ENCODE measurements at places on chromosomes 11 and 22.

DNA sequence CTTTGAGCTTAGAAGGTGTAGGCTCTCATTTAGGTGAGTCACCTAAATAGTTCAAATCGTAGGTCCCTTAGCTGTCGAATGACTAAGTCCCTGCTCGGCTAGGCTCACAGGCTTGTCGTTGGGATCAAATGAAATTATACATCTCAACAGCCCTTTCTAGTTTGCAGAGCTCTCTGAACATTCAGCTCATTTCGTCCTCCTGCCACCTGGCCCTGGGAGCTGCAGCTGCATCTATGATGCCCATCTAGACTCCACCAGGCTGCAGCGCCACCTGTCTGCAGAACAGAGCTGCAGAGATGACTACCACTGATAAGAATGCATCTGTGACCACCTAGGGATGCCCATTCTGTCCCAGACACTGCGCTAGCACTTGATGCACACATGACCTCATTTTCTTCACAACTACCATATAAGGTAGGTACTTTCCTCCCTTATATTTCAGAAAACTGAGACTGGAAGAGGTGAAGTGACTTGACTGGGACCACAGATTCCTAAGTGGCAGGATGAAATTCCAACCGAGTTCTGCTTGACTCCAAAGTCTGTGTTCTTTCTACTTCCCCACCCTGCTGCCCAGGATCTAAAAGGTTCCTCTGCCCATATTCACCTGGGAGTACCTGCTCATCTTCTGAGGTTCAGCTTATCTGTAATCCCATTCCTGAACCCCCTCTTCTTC lies 141.1 kb upstream of the NARS2 start:
- DNase-seq: no peak

GRCh38 chr11:17219016-17219415 lies 11.2 kb upstream of the PIK3C2A start:
- no peak for DNase-seq

DNA sequence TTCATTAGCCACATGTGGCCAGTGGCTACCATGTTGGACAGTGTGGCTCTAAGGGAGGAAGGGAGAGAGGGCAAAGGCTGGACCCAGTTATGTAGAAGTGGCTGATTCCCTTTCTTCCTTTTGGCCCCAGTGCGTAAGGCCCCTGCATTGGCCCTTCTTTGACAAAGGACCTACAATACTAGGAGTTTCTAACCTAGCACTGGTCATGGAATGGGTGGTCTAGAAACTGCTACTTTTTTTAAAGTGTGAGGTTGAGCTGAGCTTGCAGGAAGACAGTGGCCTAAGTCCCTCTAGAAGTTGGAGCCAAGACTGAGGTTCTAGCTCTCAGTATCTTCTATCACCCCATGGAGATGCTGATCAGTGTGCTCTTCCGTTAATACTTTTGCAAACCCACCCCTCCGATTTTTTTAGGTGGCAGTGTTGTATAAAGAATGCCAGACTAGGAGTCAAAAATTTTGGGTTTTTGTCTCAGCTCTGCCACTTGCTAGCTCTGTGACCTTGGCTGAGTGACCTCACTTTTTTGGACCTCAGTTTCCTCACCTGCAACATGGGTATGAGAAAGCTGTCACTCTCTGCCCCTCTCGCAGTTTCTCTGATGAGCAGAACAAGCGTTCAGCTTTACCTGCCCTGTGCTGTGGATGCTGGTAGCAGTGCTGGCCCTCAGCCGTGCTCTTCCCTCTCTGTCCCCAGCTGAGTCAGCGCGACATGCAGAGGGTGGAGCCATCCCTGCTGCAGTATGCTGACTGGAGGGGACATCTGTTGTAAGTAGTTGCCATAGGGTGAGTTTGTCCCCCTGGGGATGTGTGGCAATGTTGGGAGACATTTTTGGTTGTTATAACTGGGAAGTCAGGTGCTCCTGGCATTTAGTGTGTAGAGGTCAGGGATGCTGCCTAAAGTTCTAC lies 6.9 kb downstream of the ACCS start:
- no peak for DNase-seq

- no peak for DNase-seq
Observed at GRCh38 chr11:86174101-86175046, 70.2 kb upstream of the EED start.

DNA sequence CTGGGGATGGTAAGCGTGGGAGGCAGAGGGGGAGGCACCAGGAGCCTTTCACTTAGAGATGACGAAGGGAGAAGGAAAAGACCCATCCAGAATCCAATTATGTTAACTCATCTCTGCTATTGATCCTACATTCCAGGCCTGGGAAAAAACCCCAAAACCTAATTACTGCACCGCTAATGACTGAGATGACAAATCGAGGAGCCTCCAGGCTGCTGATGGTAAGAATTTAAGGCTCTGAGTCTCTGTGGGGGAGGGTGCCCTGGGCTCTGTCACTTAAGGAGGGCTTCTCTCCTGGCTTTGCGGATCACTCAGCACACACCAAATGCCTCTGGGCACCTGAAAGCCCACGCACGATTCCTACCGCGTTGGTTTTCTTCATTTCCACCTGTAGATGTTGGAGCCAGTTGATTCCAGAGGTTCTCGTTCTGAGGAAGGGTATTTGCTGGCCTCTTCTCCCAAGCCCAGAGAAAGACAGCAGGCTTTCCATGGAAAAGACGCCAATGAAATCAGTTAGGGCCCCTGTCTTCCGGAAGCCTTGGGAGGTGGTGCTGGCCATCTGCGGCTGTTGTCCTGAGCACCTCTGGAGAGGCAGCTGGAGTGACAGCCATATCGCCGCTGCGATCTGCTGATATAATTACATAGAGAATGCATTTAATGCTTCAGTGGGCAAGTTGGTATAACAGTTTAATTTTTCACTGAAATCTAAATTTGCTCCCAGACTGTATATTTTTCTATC lies 751.2 kb downstream of the BRD1 start:
- DNase-seq: no peak

- DNase-seq: no peak
Observed at GRCh38 chr22:46517255-46517761, 20.1 kb downstream of the CELSR1 start.

DNA sequence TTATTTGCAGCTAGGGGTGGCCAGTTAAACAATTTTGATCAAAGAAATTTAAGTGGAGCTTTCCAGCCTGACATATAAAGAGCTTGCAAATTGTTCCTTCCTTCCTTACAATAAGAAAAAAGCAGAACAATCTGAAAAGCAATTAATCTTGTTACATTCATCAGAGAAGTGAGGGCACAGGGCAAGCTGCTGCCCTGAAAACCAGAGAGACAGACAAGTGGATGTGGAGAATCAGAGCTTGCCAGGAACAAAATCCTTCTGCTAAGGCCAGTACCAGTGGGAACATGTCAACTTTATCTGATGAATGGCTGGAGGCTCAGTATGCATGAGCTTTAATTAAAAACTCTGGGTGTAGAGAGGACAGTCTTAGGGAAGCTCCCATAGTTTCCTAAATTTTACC lies 8.8 kb downstream of the CCDC179 start:
- no peak for DNase-seq

- DNase-seq: no peak
Observed at GRCh38 chr11:88544656-88545280, 207.2 kb upstream of the CTSC start.

GRCh38 chr11:32890843-32891656 lies 1.6 kb upstream of the QSER1 start:
- DNase-seq: no peak

DNA sequence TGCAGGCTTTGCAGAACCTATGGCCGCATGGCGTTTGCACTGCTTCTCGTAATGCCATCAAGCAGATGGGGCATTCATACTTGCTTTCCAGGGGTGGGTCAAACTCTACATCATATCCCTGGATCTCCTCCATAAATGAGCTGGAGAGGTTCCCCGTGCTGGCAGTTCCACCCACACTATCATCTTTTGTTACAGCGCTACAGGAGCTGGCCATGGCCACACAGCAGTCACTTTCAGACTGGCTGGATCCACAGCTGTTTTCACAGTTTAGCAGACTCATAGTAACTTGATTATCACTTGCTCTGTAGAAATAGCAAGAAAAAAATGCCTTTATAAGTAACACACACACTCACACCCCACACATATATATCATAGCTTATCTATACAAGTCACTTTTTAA lies 8.8 kb downstream of the TRAF6 start:
- no peak for DNase-seq

DNA sequence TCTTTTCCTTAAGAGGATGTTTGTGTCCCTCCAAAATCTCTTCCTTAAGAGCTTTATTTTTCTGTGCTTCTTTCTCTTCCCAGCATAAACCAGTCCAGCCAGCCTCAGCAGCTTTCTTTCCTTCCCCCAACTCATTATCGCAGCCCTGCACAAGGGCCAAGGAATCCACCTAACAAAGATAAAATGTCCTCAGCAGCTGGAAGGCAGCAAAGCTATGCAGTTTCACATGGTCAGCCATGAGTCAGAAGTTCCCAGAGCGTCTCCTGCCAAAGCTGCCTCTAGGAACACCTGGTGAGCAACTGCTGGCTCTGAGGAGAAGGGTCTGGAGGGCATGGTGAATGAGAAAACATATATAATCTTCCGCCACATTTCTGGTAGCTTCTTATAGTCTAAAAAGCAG lies 45.3 kb upstream of the HMGXB4 start:
- no peak for DNase-seq

- DNase-seq: no peak
Observed at GRCh38 chr22:37150701-37151100, 985 bp upstream of the IL2RB start.

- no peak for DNase-seq
Observed at GRCh38 chr22:25564979-25565677, 653 bp downstream of the GRK3 start.

DNA sequence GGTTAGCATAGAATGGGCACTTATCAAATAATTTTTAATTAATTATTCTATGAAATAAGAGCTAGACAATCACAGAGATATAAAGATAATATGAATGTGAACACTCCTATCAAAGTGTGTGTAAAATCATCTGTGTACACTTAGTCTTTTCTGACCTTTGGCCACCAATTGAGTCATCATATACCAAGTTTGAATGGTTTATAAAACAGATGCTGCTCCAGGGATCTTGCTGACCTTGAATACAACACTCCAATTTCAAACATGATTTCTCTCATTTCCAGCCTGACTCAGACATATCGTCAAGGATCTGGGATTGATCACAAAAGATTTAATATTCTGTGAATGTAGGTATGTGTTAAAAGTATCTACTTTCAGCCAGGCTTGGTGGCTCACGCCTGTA lies 2.9 kb upstream of the OR51V1 start:
- no peak for DNase-seq

- DNase-seq: no peak
Observed at GRCh38 chr22:29641042-29641699, 37.7 kb downstream of the NF2 start.

DNA sequence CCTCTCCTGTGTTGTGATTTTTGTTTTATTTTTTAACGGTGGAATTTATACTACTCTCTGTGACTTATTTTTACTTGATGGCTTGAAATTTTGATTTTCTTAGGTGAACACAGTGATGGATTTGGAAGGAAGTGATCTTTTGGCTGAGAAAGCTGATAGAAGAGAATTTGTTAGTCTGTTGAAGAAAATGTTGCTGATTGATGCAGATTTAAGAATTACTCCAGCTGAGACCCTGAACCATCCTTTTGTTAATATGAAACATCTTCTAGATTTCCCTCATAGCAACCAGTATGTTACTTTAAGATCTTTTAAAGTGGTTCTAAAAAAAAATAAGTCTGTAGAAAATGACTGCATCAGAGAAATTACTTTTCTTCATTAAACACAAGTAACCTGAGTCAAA lies 82.1 kb downstream of the HIPK3 start:
- no peak for DNase-seq

DNA sequence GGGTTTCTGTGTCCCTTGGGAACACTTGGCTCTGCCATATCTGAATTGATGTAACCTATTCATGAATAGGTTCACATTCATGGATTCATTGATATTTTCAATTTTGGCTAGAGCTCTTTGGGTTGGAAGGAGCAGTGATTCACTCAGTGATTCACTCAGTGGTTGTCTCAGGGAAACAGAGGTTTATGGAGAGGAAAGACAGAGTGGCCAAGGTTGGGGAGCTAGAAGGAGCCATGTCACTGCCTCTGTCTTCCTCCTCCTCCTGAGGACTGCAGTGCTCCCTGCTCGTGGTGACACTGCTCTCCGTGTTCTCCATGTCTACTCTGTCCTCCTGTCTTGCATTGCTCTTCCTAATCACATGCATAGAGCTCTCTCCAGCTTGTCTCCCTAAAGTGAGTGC lies 17.4 kb downstream of the CEP164 start:
- DNase-seq: no peak

DNA sequence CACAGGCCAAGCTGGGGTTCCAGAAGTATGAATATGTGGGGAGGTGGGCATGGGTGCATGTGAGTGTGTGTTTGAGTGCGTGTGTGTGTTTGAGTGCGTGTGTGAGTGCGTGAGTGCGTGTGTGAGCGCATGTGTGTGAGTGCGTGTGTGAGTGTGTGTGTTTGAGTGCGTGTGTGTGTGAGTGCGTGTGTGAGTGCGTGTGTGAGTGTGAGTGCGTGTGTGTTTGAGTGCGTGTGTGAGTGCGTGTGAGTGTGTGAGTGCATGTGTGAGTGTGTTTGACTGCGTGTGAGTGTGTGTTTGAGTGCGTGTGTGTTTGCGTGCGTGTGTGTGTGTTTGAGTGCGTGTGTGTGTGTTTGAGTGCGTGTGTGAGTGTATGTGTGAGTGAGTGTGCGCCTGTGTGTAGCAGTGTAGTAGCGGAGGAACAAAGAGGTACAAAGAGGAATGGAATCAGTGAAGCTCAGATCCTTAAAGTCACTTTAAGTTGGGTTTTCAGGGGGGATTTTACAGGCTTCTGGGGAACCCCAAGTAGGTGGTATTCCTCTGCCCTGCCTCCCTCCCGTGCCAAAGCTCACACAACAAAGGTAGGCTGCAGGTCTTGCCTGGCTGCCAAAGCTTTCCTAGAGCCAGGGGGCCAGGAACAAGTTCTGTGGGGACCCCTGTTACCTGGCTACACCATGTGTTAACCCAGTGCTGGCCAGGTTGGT lies 137.1 kb downstream of the KIRREL3 start:
- no peak for DNase-seq

DNA sequence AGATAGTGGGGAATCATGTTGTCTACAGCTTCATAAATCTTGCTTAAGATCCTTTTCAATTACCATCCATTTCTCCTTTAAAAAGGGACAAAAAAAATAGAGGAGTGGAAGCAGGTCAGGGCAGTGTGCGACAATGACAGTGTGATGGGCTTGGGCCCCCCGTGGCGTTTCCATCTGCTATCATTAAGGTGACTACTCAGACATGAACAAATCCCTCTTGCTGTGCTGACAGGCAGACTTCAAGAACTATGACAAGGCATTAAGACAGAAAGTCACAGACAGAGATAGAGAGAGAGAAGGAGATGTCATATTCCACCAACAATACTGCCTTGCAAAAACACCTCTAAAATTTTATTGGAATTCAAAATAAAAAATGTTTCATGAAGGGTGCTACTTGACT lies 263.2 kb downstream of the DCDC1 start:
- no peak for DNase-seq

DNA sequence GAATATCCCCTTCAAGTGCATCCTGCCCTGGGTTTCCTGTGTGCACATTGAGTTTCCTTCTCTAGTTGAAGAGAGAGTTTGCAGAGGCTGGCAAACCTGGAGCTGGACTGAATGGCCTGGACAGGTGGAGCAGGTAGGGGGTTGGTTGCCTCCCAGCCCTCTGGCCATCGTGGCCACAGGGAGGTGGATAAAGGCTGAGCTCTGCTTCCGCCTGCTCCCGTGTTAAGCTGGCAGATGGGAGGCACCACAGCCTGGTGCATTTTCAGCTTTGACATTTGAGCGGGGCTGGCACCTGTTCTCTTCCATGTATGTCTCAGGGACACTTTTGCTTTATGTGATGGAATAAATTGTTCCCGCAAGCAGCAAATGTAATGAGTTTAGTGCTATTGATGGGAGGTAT lies 11.1 kb downstream of the MICAL2 start:
- DNase-seq: no peak

GRCh38 chr11:73359930-73360742 lies 16.1 kb upstream of the RELT start:
- DNase-seq: no peak

- DNase-seq: no peak
Observed at GRCh38 chr11:132421555-132421954, 1051.1 kb downstream of the NTM start.
